Right renal pelvis (tissue), 4 donors: ENCODE measurements at places on chromosomes 13 and 19. TPM values are rescaled to one million over a fixed set of nuclear protein-coding genes. Genes with fewer than 3 reads are reported as not detected.

The SMIM44 gene
- 0.43 TPM for polyA plus RNA-seq

GRCh38 chr19:6483235-6483634, 1.6 kb upstream of the DENND1C start:
- DNase-seq, result no peak

The RDH8 gene
- polyA plus RNA-seq, result 0.10 TPM

DNA sequence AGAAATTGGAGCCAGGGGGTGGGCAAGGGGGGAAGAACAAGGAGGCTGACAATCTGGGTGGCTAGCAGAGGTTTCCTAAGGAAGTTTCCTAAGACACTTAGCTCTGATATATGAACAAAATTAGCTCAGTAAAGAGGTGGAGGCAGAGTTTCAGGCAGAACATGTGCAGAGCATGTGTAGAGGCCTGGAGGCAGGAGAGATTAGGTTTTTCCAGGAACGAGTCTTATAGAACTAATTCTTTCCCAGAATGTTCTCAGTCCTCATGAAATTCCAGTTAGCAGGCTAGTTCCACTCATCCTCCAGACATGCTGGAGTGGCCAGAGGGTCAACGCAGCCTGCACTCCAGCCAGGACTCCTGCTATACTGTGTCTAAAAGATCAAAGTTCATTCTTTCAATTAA, 184.7 kb downstream of the LACC1 start:
- DNase-seq, result no peak

The C13orf42 gene
- 0.22 TPM for polyA plus RNA-seq

GRCh38 chr19:56170261-56170660, 5.5 kb upstream of the GALP start:
- no peak for DNase-seq
